Dermis blood vessel endothelial cell (primary cell): ENCODE measurements at places on chromosomes 3 and 15.

DNA sequence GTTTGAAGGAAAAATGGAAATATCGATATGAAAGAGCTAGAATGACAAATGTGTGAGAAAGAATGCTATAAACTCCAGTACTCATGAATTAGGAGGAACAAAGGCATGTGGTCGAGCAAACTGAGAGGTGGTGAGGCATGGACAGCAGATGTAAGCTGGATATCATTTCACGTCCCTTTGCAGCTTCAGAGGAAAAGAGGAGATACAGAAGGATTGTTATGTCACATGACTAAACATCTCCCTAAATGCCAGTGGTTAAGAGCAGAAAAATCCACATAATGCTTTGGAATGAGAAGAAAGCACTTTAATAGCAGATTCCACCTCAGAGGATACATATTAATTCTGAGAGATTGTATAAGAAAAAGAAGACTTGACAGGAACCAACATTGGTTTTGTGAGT lies 248.7 kb downstream of the ZIC4 start:
- no peak for DNase-seq

DNA sequence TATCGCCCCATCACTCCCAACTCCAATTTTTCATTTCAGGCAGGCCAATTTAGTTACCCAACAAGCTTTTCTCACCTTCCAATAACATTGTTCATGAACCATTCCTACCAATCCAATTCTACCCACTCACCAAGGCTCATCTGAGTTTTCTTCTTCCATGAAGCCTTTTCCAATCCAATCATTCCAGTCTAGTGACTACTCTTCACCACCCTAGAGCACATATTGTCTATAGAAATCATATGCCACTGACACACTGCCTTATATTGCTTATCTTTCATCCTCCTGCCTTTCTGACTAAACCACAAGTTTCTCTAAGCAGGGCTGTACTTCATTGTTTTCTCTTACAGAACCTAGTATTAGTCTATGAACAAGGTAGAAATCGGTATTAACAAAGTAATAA lies 11.4 kb downstream of the CCDC14 start:
- DNase-seq, result no peak

DNA sequence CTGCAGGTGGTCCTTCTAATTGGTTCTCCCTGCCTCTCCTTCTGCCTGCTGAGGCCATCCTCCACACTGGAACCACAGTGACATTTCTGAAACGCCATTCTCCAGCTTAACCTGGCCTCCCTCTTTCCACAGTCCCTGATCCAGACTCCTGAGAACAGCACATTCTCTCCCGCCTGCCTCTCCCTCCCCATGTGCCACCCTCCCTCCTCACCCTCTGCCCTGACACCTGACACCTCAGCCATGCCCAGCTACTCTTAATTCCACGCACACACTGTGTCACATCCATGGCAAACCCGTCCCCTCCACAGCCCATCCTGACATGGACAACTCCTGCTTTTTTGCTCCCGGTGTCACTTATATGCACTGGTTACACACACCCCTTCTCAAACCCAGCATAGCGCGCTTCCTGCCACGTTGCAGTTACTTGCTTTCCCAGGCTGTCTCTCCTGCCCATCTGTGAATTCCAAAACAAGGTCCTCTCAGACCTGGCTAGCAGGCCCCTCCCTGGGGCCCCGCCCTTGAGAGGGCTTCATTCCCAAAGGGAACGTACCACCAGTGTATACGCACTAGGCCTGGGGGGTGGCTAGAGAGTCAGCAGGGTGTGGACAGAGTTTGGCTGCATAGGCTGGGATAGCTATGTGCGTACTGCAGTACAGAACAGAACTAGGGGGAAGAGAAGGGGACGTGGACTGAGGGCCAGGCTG lies 92.7 kb upstream of the BLM start:
- no peak for DNase-seq

- DNase-seq, result peak; percentile 49
Measured at GRCh38 chr3:123027292-123028232, at the start of gene SEMA5B. Gene SEMA5B, minus strand, starts transcription at chr3:123027763. Its CDS starts 66,500 bp downstream, at chr3:122961263.

DNA sequence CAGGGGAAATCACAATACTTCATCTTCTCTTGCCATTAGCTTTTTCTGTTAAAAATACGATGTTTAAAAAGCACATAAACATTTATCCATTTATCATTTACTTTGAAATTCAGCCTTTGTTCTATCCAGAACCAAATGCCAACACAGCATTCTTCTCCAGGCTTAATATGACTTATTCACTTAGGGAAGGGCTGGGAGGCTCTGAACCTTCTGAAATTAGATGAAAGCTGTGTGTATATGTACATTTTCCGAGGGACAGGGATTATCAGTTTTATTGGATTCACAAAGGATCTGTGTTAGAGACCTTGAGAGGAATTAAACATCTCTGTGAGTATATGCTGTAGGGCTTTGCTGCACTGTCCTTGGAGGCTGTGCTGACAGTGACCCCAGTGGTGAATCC lies 210.6 kb upstream of the UBE3A start:
- DNase-seq, result no peak

DNA sequence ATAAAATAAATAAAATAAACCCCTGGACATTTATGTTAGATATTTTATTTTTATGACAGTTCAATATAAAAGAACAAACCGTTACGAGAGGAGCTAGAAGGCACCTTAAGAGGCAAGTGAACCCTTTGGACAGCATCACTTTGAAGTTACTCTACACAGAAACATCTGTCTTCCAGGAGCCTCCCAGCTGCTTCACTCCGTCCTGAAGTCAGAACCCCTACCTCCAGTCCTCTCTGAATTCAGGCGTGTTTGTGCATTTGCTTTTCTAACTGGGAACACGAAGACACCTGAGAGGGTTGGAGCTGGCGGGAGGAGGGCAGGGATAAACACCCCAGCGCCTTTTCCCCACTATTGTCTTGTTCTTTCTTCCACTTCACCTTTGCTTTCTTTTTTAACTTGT lies 46.2 kb downstream of the CMTM7 start:
- DNase-seq, result no peak

GRCh38 chr3:117696851-117697407 lies 987.4 kb downstream of the TUSC7 start:
- DNase-seq, result no peak

- DNase-seq, result peak; percentile 26
Measured at GRCh38 chr3:49840388-49840787, 16.0 kb downstream of the TRAIP start.

- no peak for DNase-seq
Measured at GRCh38 chr15:48423342-48423741, 92.1 kb downstream of the DUT start.
